ENCODE measurements at places on chromosomes 16 and 17. TPM values are rescaled to one million over a fixed set of nuclear protein-coding genes. Genes with fewer than 3 reads are reported as not detected.

GRCh38 chr17:58341861-58342475 is 10.0 kb downstream of the SUPT4H1 start:
- no peak for DNase-seq

DNA sequence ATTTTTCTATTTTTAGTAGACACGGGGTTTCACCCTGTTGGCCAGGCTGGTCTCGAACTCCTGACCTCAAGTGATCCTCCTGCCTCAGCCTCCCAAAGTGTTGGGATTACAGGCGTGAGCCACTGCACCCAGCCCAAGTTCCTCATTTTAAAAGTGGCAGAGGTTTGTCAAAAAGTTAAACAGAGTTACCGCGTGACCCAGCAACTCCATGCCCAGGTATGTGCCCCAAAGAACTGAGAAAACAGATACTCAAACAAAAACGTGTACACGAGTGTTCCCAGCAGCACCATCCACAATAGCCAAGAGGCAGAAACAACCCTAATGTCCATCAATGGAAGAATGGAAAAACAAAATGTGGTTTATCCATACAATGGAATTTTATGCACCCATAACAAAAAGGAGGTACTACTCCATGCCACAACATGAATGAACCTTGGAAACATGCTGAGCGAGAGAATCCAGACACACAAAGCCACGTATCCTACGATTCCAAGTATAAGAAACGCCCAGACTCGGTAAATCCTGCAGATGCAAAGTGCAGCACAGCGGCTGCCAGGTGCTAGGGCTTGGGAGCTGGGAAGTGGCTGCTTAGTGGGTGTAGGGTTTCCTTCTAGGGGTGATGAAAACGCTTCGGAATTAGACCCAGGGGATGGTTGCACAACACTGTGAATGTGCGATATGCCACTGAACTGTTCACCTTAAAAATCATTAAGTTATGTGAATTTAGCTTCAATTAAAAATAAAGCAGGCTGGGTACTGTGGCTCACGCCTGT is 24.8 kb downstream of the ADCY9 start:
- no peak for DNase-seq

- DNase-seq, result no peak
These were observed 50.3 kb upstream of the TMC5 start for GRCh38 chr16:19367335-19367734.

GRCh38 chr17:49815761-49816281 is 27.3 kb downstream of the KAT7 start:
- no peak for DNase-seq

DNA sequence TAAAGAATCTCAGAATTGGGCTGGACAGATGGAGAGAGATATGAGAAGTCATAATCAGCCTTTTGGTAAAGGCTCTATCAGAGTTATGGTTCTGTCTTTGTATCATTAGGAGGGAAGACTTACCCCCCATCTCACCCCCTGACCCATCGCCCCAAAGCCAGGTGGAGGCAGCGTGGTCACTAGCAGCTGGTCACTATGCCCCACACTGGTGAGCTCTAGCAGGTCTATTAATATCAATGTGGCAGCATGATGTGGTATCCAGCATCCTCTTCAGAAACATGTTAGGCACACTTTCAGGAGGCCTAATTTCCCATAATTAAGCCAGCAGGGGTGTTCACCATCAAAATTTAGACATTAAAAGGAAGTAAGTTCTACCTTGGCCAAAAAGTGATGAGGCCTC is 183.8 kb upstream of the COX10 start:
- DNase-seq, result no peak

DNA sequence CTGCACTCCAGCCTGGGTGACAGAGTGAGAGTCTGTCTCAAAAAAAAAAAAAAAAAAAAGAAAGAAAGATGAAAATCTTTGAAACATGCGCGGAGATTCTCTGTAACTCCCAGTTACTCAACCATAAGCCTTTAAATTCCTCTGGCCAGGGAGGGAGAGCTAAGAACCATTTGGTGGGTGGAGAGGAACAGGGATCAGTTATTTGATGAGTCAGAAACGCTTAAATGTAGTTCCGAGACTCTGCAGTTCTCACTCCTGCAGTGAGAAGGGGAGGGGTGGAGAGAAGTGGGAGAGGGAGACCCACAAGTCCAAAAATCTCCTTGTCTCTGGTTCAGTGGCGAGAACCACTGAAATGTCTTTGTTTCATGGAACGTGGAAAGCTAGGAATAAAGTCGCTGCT is 266.7 kb downstream of the SOX9 start:
- peak; percentile 95 for DNase-seq

GRCh38 chr16:2149630-2150417 is 1.4 kb downstream of the RAB26 start:
- DNase-seq, result no peak

DNA sequence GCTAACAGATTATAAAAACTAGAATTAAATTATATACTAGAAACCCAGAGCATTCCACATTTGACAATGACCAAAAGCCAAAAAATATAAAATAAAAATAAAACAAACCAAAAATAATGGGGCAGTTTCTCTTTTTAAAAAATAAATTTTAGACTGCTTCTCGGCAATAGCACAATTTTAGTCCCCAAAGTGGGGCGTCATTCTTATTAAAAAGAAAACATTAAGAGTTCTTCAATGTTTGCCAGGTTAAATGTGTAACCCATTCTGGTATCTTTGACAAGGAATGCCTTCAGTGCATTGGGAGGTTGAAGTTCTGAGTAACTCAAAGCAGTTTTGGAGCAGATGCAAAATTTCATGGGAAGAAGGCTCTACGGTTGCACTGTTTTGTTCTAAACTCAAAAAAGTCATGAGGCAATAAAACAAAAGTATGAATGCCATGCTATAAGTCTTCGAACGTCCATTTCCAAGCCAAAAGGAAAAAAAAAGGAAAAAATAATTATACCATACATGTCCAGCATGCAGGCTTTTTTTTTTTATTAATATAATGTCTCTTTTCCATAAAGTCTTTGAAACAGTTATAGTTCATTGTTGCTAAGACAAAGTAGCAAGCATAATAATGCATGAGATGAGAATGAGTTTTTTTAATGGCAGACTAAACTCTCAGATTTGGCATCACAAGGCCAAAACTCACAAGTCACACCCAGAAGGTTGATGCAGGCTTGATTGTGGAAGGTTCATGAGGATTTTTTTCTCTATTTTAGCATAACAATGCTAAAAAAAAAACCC is 3.1 kb downstream of the MAF start:
- no peak for DNase-seq

DNA sequence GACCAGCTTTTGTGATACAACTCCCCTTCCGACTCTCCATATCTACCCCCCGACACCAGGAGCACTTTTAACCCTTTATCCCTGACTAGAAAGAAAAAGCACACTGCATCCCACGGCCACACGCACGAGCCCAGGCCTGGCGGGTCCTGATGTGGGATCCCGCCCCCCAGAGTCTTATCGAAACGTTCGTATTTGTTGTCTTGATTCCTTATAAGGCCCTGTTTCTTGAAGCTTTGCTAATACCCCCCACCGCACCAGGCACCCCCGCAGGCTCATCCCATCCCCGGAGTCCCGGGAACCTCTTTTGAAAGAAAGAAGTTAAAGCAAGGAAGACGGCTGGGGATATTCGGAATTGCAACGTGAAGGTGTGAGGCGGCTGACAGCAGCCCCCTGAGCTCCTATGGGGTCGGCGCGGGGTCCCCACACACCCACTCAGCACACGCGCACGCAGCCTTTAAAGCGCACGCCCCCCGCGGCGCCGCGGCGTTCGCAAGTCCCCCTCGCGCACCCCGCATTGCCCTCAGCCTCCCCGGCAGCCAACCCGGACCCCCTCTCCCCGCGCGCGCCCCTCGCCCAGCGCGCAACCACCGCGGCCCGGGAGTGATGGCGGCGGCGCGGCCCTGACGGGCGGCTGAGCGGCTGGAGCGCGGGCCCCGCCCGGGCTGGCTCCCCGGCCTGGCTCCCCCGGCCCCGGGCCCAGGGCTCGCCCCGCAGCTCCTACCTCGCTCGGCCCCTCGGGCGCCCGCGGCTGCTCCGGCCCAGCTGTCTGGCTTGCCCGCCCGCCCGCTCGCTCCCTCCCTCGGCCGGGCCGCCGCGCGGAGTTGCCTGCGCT is 448 bp downstream of the STAT5B start:
- DNase-seq, result no peak

GRCh38 chr17:41777574-41778188 is 8.8 kb downstream of the JUP start:
- DNase-seq, result peak; percentile 95

DNA sequence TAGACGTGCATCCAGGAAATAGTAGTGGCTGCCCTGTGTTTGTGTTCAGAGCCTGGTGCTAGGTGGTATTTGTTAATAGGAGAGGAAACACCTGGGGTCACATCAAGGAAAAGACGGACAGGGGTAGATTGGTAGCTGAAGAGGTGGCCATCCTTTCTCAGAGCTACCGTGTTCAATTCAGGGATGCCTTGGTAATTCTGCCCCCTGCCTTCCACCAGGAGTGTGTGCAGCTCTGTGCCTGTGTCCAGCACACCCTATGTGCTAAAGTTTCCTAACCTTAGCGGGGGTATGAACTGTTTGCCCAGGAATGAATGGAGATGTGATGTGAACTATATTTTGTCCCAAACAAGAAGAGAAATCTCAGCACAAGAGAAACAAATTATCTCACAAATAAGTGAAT is 174.1 kb upstream of the MPHOSPH6 start:
- DNase-seq, result no peak

- no peak for DNase-seq
These were observed 595.7 kb upstream of the CDH5 start for GRCh38 chr16:65770752-65771151.

DNA sequence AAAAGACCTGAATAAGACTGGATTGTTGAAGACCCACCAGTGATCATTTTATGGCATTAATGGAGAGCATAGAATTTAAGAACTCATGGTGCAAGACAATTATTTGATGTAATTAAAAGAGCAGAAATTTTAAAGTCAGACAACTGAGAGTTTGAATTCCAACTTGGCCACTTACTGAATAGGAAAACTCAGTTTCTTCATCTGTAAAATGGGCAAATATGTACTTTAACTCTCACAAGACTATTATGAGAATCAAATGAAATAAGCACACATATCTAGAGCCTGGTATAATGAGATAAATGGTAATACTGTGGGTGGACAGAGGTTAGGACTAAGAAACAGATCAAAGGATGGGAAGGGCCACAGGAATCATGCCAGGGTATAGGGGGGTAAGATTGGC is 88.0 kb downstream of the SOX9 start:
- no peak for DNase-seq

- peak; percentile 58 for DNase-seq
These were observed 17.6 kb downstream of the TEX2 start for GRCh38 chr17:64245218-64246145.

DNA sequence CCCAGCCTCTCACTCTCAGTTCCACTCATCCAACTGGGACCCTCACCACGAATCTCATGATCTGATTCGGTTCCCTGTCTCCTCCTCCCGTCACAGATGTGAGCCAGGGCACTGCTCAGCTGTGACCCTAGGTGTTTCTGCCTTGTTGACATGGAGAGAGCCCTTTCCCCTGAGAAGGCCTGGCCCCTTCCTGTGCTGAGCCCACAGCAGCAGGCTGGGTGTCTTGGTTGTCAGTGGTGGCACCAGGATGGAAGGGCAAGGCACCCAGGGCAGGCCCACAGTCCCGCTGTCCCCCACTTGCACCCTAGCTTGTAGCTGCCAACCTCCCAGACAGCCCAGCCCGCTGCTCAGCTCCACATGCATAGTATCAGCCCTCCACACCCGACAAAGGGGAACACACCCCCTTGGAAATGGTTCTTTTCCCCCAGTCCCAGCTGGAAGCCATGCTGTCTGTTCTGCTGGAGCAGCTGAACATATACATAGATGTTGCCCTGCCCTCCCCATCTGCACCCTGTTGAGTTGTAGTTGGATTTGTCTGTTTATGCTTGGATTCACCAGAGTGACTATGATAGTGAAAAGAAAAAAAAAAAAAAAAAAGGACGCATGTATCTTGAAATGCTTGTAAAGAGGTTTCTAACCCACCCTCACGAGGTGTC is 26.6 kb downstream of the STH start:
- DNase-seq, result no peak

GRCh38 chr17:4195306-4195705 is 52.3 kb downstream of the CYB5D2 start:
- DNase-seq, result no peak

DNA sequence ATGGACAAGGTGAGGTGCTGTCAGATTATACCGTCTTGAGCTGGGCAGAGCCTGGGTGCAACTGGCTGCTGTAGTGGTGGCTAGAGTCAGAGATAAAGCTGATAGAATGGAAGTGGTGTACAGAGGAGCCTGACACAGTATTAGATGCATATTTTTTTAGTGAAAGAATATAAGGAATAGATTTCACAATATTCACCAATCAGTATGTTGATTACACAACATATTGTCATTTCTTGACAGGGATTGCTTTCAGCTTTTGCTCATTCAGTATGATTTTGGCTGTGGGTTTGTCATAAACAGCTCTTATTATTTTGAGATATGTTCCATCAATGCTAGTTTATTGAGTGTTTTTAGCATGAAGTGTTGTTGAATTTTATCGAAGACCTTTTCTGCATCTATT is 1.7 kb upstream of the CCL23 start:
- no peak for DNase-seq

- DNase-seq, result no peak
These were observed 2.2 kb downstream of the KIAA0753 start for GRCh38 chr17:6638046-6638908.

- no peak for DNase-seq
These were observed 314.2 kb upstream of the CCL2 start for GRCh38 chr17:33940769-33941370.

DNA sequence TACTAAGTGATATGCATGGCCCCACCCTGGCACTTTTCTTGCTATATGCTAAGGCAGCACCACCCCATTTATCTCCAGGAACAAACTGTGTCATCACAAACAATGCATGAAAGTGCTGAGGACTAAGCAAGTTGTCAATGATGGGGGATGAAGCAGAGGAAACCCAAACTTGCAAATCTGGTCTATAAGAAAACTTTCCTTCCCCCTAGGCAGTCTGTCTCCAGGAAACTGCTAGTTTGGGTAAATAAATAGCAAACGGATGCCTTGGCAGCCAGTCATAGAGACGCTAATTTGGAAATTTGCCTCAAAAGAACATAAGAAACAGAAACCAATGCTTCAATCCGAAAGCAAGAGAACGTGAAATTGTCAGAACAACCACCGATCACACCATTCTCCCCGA is 5.6 kb upstream of the HSBP1 start:
- DNase-seq, result peak; percentile 14

GRCh38 chr17:13475574-13476223 is 126.0 kb downstream of the HS3ST3A1 start:
- DNase-seq, result no peak

- DNase-seq, result peak; percentile 80
These were observed 18.6 kb downstream of the FOXN1 start for GRCh38 chr17:28524476-28525424.

GRCh38 chr17:43907425-43907981 is at the start of gene MPP2:
Gene MPP2, minus strand, starts transcription at chr17:43907536. Its CDS starts 3,076 bp downstream, at chr17:43904460.
- DNase-seq, result no peak

GRCh38 chr16:47858333-47858982 is 297.3 kb downstream of the ABCC12 start:
- DNase-seq, result no peak

GRCh38 chr17:17356149-17356930 is 53.2 kb downstream of the NT5M start:
- peak; percentile 92 for DNase-seq

The GPR139 gene
- not detected for total RNA-seq

The NPW gene
- total RNA-seq, result not detected

The SLC38A8 gene
- not detected for total RNA-seq

The TBC1D3K gene
- total RNA-seq, result not detected

The SEPTIN12 gene
- not detected for total RNA-seq

The WSCD1 gene
- total RNA-seq, result not detected

The SNX20 gene
- total RNA-seq, result not detected

The SEPTIN1 gene
- total RNA-seq, result not detected

The GAS2L2 gene
- not detected for total RNA-seq

The PMFBP1 gene
- 1.8 TPM for total RNA-seq

Measured in A172 (cell line).